Brain pericyte (primary cell): ENCODE measurements at places on chromosomes 7 and 10.

GRCh38 chr10:23331567-23332301, 12.9 kb downstream of the C10orf67 start:
- DNase-seq: no peak

GRCh38 chr10:90935581-90936275, 14.8 kb upstream of the ANKRD1 start:
- no peak for DNase-seq

DNA sequence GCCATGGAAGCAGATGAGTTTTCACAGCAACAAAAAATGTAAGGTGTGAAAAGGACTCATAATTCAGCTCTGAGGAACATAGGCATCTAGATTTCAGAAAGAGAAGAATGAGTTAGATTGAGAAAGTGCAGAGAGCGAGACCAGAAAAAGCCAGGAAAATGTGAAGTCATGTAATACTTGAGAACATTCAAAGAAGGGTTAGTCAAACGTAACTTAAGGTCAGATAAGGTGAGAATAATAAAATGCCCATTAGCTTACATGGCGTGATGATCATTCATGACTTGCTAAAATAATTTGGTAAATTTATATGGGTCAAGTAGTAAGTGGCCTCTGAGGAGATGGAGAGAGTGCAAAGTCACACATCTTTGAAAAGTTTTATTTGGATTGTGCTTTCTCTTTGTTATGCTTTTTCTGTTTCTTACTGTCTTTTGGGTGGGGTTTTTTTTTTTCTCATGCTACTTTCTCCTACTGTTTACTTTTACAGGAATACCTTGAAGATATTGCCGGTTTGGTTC, 271.8 kb upstream of the NRG3 start:
- no peak for DNase-seq

GRCh38 chr7:39356172-39356925, 209.9 kb upstream of the YAE1 start:
- no peak for DNase-seq

- DNase-seq: no peak
Measured at GRCh38 chr7:23247603-23248335, 1.2 kb downstream of the GPNMB start.

DNA sequence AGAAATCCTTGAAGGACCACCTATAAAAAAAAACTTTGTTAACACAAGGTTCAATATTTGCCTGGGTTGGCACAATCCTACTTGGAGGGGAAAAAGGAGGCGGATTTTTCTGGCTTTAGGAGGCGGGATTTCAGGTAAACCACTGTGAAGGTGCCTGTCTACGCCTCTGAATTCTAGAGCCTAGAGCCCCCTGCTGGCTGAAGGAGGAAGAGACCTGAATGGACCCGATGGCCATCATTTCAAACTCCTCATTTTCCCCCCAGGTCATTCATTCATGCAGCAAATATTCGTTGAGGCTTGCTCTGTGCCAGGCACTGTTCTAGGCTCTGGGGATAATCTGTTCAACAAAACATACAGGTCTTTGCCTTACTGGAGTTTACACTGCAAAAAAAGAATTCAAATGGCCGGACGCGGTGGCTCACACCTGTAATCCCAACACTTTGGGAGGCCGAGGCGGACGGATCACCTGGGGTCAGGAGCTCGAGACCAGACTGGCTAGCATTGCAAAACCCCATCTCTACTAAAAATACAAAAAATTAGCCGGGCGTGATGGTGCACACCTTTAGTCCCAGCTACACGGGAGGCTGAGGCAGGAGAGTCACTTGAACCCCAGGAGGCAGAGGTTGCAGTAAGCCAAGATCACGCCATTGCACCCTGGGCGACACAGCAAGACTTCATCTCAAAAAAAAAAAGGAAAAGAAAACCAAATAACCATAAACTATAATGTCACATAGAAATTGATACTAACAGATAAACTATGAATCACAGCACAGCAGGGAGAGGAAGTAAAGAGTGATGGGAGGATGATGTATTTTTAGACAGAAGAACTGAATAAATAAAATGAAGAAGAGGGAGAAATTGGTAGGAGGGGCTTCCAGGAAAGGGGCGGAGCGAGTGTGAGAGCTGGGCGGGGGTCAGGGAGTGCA, 90.1 kb upstream of the NFE2L3 start:
- no peak for DNase-seq
